ENCODE measurements at places on chromosomes 3 and 15.

DNA sequence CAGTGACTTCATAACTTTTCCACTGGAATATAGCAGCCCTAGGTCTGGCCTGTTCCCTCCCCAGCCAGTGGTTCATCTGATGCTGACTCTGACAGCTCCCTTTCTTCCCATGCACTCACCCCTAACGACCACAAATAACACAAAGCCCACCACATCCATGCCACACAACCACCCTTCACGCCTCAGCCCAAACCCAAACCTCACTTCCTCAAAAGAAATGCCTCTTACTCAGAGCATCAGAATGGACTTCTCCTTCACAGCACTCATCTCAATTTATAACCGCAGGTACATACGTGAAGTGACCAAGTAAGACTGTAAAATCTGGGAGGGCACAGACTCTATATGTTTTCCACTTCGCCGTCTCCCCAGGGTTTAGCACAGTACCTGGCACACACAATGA, 1.1 kb downstream of the RBSN start:
- DNase-seq, result no peak

GRCh38 chr3:184257083-184257915, 4.1 kb downstream of the CAMK2N2 start:
- no peak for DNase-seq

- DNase-seq, result no peak
Observed at GRCh38 chr15:57160823-57161560, 215.3 kb upstream of the CGNL1 start.

GRCh38 chr15:62742409-62743171, 300.0 kb upstream of the TPM1 start:
- peak; percentile 27 for DNase-seq

- DNase-seq, result no peak
Observed at GRCh38 chr3:138260611-138261010, 69.0 kb downstream of the NME9 start.

- no peak for DNase-seq
Observed at GRCh38 chr3:114384558-114384903, 90.7 kb downstream of the TIGIT start.

- no peak for DNase-seq
Observed at GRCh38 chr15:83443076-83443847, 3.9 kb upstream of the SH3GL3 start.

DNA sequence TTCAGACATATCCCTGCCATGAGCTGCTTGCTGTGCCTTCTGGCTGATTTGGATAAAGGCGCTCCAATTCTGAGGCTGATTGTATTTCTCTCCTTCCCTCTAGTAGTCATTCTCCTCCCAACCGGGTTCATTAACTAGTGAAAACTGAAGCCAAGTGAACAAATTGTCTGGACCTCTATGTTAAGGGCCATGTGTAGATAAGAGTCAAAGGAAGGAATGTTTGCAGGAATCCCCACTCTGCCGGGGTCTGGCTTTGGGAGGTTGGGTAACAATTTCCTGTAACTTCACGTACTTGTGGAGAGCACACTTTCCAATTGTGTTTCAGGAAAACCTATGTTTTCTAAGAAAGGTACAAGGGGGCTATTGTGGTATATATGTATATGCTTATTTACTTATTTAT, 38.2 kb upstream of the SUCLG2 start:
- no peak for DNase-seq

- no peak for DNase-seq
Observed at GRCh38 chr15:101810456-101810855, 1.5 kb upstream of the OR4F15 start.

- no peak for DNase-seq
Observed at GRCh38 chr3:111904376-111905241, 45.5 kb downstream of the PHLDB2 start.

- DNase-seq, result no peak
Observed at GRCh38 chr15:100999369-100999768, 80.2 kb downstream of the LRRK1 start.

DNA sequence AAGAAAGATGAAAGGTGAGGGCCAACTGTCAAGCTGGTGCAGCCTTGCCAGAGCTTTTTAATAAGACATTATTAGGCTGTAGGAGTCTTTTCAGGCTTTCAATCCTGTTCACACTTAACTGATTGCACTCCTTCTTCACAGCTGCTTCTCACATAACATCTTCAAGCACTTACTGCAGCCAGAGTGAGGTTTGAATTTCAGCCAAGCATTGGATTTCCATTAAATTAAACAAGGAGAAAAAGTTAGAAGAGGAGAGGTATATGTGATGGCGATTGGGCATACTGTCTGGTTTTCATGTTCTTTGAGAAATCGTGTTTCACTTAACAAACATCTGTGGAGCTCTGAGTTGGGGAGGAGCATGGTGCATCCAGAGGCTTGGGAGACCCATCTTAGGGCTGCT, 392.8 kb upstream of the LRRC3B start:
- no peak for DNase-seq

GRCh38 chr3:145820170-145820569, 340.8 kb downstream of the PLOD2 start:
- no peak for DNase-seq

DNA sequence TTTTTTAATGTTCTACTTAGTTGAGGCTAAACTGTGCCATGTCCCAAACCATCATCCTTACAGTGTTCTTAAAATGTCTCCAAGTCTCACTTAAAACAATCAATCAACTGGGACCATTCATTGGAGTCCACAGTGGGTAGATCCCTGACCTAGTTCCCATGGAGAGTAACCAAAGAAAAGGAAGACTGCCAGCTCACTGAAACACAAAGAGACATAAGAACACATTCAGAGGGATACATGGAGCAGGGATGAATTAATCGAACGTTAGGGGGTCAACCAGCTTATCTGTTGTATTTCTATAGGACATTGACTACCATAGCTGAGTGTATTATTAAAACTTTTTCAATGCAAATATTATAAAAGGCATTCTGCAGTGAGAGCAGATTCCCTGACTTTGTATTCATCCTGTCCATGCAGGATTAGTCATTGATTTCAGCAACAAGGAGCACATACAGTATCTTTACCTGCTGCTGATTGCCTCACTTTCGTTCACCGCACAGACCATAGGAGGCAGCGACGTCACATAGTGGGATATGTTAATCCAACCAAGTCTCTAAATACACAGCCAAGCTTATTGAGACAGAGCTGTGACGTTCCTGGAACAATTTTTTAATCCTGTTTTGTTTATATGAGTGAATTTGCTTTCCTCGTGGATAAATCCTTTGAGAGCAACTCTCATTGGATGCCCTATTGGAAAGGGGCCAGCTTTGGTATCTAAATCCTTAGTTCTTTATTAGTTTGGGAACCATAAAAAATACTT, 364.9 kb upstream of the RBMS3 start:
- peak; percentile 11 for DNase-seq

- DNase-seq, result no peak
Observed at GRCh38 chr3:168183774-168184173, 88.0 kb upstream of the GOLIM4 start.

- no peak for DNase-seq
Observed at GRCh38 chr3:98793971-98794370, 30.8 kb downstream of the ST3GAL6 start.

DNA sequence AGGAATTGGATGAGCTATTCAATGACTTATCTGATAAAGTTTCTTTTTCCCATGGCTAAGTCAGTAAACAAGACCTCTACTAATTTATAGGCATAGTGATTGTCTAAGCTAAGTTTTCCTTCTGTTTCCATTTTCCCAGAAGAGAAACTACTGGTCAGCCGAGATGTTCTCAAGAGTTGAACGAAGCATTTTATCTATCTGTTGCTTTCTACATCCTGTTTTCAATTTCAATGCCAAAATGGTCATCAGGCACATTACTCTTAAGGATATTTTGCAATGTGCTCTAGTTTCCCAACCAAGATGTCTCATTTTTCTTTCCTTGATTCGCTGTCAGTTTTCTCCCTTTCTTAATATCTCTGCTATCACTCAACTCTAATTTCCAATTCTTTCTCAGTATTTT, 228.7 kb downstream of the MBNL1 start:
- no peak for DNase-seq

- no peak for DNase-seq
Observed at GRCh38 chr15:52551762-52552161, 17.1 kb downstream of the ARPP19 start.

GRCh38 chr15:94164971-94165370, 66.4 kb upstream of the MCTP2 start:
- no peak for DNase-seq

GRCh38 chr15:67413770-67414390, 107.1 kb upstream of the C15orf61 start:
- DNase-seq, result no peak

GRCh38 chr15:25862071-25862471, 1.1 kb downstream of the ATP10A start:
- no peak for DNase-seq

GRCh38 chr3:36480911-36481648, 100.8 kb downstream of the STAC start:
- DNase-seq, result no peak

- DNase-seq, result peak; percentile 18
Observed at GRCh38 chr3:57434041-57434440, 110.1 kb downstream of the DNAH12 start.

DNA sequence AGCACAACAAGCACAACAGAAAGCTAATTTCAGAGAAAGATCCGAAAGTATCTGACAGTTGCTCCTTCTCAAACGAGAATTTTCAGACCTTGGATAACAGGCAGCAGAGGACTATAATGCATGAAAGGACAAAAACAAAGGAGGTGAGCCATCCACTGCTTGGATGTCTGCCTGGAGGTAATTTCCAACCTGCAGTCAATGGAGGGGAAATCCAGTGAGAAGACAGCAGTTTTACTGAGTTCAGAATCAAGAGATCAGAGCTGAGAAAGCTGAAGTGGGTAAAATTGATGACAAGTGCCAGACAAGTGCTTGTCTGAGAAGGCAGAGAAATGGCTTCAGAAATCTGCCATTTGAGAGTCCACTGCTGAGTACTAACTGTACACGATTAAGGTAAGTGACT, 22.1 kb downstream of the UBE3A start:
- no peak for DNase-seq
